ENCODE measurements at places on chromosomes 6 and 20.
A peak's percentile ranks its signal among the peaks of the same experiment; 100 is the strongest.

DNA sequence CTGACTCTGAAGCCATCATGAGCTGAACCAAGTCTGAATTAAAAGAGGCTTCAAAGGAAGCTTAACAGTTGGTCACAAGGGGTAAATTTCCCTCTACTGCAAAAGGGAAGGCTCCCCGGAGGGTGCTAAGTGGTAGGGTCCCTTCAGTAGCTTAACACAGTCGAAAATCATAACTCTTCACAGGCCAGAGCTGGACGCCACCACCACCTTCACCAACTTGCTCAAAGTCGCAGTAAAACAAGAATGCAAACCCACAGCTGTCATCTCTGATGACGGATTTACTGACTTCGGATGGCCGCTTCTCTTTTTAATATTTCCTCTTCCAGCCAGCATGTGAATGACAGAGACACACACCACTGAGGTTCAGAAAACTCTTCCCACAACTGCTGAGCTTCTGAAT lies 144.7 kb upstream of the FBXL4 start:
- DNase-seq: no peak

DNA sequence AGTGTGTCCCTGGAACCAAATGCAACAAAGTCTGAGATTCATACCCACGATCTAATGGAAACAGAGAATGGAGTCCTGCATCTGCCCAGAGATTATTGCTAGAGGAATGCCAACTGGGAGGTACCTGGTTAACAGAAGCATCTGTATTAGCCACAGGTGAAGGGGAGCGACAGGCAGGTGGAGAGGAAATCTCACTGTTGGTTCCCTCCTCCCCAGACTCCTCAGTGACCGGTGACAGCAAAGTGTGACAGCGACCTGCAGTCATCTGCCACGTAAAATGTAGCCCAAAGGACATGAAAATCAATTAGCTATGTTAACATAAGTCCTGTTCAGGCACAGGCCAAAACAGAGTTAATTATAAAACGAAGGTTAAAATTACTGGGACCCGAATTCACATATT lies 336.6 kb downstream of the SYNE1 start:
- no peak for DNase-seq

- peak; percentile 13 for DNase-seq
Observed at GRCh38 chr6:108966855-108967755, 118.9 kb downstream of the ARMC2 start.

- DNase-seq: no peak
Observed at GRCh38 chr6:49082611-49083010, 380.4 kb downstream of the MMUT start.

DNA sequence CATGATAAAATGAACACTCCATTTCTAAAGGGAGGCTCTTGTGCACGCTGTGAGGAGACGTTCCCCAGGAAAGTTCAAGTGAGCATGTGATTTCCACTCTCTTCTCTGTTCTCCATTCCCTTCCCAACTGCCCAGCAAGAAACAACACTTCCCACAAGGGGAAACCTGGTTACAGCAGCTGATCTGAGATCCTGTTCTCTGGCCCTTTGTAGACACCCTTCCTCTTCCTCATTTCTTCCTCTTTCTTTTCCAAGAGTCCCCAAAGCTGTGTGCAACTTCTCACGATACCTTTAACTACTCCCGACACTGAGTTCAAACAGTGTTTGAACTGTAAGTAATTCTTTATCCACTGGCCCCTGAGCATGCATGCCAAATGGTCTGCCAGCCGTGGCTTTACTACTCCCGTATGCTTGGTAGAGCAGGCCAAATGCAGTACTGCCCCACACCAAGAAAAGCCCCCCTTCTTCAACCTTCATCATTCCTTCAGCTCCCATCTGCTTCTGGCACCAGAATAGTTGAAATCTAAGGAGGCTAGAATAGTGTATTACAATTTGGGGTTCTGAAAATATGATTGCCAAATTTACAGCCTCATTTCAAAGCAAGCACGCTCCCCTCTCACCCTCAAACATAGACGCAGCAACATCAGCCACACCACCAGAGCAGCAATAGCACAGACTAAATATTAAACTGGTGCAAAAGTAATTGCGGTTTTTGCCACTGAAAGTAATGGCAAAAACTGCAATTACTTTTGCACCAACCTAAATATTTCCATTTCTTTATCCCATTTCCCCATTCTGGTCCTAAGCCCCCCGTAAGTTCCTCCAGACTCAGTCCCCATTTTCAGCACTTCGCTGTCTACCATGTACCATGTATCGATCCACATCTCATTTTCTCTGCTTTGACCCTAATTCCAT lies 4.3 kb downstream of the HLA-DMB start:
- no peak for DNase-seq

- no peak for DNase-seq
Observed at GRCh38 chr20:2320813-2321658, 25.2 kb downstream of the TGM3 start.
